Activated CD8-positive, alpha-beta T cell treated with anti-CD3 and anti-CD28 coated beads for 36 hours (primary cell): ENCODE measurements at places on chromosomes 6 and 20. TPM values are rescaled to one million over a fixed set of nuclear protein-coding genes. Genes with fewer than 3 reads are reported as not detected.

GRCh38 chr6:138227316-138227781 lies 9.1 kb upstream of the PBOV1 start:
- no peak for DNase-seq

- no peak for DNase-seq
These were observed 40.4 kb upstream of the PRELID3B start for GRCh38 chr20:59082981-59083380.

DNA sequence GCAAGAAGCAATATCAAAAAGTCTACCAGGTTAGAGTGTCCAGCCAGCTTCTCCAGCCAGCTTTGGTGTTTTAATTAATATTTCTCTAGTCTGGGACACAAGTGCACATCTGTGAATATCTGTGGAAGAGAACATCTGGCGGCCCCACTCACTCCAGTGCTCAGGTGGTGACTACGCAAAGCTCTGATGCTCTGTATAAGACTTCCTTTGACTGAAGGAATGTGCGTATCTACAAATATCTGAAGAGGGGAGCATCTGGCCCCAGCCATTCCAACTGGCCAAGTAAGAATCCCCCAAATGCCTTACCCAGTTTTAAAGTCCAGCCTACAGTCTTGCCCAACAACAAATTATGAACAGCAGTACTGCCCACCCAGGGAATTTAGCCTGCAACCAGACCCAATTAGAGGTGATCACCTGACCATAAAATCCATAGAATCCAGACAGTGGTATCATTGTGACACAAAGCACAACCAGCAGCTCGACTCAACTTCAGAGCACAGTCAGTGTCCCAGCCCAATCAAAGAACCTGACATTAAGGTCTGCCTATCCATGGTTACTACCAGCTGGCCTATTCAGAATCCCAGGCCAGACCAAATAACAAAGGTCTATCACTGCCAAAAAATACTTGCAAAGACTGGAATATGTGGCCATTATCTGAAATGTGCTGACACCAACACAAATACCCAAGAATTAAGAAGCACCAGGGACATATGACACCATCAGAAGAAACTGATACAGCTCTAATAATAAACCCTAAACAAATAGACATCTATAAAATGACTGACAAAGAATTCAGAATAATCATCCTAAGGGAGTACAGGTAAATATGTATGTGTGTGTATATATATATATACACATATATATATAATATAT lies 76.1 kb upstream of the MANEA start:
- DNase-seq, result no peak

DNA sequence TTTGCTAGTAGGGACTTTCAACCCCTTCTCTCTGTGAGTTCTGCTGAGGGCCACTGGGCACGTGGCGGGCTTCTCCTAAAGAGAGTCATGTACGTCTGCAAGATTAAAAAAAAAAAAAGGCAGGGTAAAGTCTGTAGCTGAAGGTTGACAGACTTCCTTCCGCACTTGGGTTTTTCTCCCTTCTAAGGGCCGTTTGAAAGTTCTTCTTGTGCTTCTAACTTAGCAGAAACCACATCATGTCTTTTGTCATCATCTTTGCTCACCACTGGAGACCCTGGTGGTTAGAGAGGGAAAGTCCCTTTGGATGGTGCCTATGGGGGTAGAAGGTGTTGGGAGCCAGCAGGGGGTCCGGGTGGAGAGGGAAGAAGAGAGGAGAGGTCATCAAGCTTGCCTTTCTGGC lies 31.4 kb downstream of the PRDM1 start:
- peak; percentile 87 for DNase-seq

GRCh38 chr20:64025826-64026412 lies 10.1 kb upstream of the C20orf204 start:
- no peak for DNase-seq

DNA sequence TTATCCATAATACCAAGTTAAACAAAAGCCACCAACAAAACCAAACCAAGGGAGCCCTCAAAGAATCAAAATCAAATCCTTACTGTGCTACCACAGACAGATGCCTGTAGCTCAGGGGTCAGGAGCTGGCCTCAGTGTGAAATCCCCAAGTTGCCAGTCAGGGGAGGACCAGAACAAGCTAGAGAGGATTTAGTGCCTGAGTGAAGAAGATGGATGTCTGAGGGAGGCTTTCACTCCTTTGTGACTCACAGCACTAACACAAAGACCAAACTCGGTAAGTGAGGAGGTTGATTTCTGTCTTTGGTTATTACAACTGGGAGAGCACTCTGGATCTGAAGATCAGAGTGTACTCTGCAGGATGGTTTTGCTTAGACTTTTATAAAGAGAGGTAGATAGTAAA lies 189.9 kb upstream of the ZNF184 start:
- no peak for DNase-seq

DNA sequence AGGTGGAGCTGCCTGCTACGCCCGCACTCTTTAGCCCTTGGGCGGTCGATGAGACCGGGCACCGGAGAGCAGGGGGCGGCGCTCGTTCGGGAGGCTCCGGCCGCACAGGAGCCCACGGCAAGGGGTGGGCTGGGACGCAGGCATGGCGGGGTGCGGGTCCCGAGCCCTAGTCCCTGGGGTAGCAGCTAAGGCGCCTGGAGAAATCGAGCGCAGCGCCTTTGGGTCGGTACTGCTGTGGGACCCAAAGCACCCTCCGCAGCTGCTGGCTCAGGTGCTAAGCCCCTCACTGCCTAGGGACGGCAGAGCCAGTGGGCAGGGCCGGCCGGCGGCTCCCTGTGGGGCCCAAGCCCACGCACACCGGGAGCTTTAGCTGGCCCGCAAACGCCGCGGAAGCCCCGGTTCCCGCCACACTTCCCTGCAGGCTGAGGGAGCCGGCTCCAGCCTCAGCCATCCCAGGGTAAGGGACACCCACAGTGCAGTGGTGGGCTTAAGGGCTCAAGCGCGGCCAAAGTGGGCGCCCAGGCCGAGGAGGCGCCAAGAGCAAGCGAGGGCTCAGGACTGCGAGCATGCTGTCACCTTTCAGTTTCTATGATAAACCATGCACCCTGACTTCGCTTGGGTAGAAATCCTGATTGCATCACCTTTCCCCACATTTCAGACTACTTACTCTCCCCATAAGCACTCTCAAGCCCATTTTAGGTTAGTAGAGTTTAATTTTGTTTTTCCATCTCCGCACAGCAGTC lies 52.0 kb downstream of the MYLIP start:
- DNase-seq, result no peak

GRCh38 chr6:26230351-26230750 lies 134.6 kb upstream of the BTN3A2 start:
- no peak for DNase-seq

DNA sequence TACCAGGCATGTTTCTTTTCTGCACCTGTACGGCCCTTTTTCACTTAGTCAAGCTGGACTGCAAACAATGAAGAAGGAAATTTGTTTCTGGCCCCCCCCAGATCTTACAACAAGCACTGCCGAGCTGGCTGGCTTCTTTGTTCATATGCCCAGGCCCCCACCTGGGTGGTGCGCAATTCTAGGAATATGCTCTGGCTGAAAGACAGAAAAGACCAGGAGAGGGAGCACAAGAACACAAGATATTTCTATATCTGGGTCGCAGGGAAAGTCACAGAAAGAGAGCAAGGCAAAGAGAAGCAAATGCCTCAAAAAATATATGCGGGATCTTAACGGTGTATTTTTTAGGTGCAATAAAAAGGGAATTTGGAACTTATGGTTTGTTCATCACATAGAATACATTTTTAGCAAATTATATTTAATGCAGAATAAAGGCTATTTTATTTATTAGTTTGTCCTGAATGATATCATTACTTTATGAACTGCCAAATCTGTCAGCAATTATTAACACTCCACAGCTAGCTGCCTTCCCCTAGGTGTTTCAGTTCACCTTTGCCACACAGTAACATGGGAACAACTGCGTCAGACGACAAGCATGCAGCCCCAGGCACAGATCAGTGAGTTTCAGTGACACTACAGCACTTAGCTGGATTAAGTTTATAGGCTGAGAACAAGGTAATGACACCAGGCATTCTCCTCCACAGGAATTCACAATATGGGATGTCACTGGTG lies 76.5 kb downstream of the GJA10 start:
- no peak for DNase-seq

GRCh38 chr6:118559659-118560058 lies 11.6 kb downstream of the PLN start:
- DNase-seq, result no peak

GRCh38 chr6:24191346-24191745 lies 65.3 kb downstream of the NRSN1 start:
- no peak for DNase-seq

DNA sequence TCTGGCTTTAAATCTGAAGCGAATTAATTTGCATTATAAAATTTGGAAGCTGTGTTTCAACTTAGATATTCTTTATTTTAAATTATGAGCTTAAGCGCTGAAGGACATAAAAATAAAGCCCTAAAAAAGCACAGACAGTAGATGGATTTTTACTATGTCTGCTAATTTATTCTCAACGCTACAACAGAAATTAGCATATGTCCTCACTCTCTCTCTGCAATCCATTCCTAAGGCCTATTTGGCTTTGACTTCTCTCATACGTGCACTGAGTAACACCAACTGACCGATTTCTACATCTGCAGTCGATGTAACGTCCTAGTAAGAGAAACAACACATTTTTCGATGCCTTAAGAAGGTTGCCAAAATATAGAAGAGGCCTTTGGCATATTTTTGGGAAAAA lies 23.7 kb downstream of the HEBP2 start:
- DNase-seq, result no peak

DNA sequence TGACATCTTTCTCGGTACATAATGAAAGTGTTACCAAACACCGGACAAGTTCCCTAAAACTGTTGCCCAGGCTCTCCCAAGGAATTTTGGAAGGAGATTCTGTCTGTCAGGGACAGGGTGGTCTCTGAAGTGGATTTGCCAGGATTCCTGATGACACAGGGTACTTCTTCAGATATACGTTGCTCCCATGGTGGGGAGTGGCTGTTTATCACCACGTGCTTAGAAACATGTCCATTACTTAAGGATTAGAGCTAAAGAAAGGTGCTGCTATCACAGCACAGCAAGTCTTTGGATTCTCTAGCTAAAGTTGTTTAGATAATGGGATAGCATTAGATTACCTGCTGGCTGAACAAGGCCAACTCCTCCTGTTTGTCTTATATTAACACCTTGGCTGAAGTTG lies 6.3 kb downstream of the SPINT3 start:
- DNase-seq, result no peak

GSTA2 gene
- not detected for total RNA-seq

FAM162B gene
- total RNA-seq, result not detected

TMC2 gene
- not detected for total RNA-seq

ZKSCAN8 gene
- 20.3 TPM for total RNA-seq

RCAN2 gene
- not detected for total RNA-seq

PACRG gene
- not detected for total RNA-seq

TBXT gene
- total RNA-seq, result not detected

NT5E gene
- total RNA-seq, result 5.2 TPM

PCMT1 gene
- 97.3 TPM for total RNA-seq

SMOC2 gene
- not detected for total RNA-seq

NCR2 gene
- 0.56 TPM for total RNA-seq

EYA2 gene
- not detected for total RNA-seq

TBPL1 gene
- 37.8 TPM for total RNA-seq
